Pericardium fibroblast (primary cell): ENCODE measurements at places on chromosomes 4 and X. TPM values are rescaled to one million over a fixed set of nuclear protein-coding genes. Genes with fewer than 3 reads are reported as not detected.

FAM149A gene
- total RNA-seq: 6.4 and 6.8 TPM in 2 replicates

RHOXF1 gene
- total RNA-seq: not detected in 2 replicates

FDCSP gene
- total RNA-seq: not detected in 2 replicates

SPATA18 gene
- total RNA-seq: 2.9 and 7.7 TPM in 2 replicates

YY2 gene
- total RNA-seq: 0.70 and 1.8 TPM in 2 replicates

GLRA2 gene
- total RNA-seq: not detected in 2 replicates

GPR82 gene
- not detected in 2 replicates for total RNA-seq

OR13H1 gene
- not detected in 2 replicates for total RNA-seq

MTNR1A gene
- not detected in 2 replicates for total RNA-seq
